ENCODE measurements at places on chromosomes 13 and 19. TPM values are rescaled to one million over a fixed set of nuclear protein-coding genes. Genes with fewer than 3 reads are reported as not detected.

The NOTCH3 gene
- 14.3 TPM for total RNA-seq

The FFAR1 gene
- not detected for total RNA-seq

The NTN5 gene
- total RNA-seq: not detected

The HSPB6 gene
- total RNA-seq: 0.25 TPM

The PINLYP gene
- 7.4 TPM for total RNA-seq

The TMEM143 gene
- total RNA-seq: 3.2 TPM

All from temporal lobe (tissue), 4 donors.